Astrocyte of the spinal cord (primary cell): ENCODE measurements at places on chromosomes 4 and X.

- peak; percentile 82 for DNase-seq
These were observed 48.6 kb downstream of the ACOX3 start for GRCh38 chr4:8391972-8392371.

DNA sequence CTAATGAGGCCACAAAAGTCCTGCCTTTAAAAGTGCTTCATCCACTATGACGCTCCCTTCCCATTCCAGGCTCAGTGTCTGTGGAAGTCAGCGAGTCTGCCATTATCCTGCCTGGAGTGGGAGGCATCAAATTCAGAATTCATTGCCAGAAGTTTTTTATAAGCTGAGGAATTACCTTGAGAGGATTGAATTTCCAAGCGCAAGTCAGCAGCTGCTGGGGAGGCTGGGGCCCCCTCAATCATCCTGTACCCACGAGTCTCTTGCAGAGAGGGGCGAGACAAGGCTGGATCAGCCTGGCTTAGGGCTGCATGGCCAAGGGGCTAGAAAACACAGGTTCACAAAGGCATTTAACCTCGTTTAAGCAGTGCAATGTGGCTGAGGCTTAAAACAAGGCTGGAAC is 170.5 kb upstream of the NOCT start:
- no peak for DNase-seq

GRCh38 chr4:44716597-44716996 is 9.8 kb downstream of the GNPDA2 start:
- DNase-seq, result no peak

DNA sequence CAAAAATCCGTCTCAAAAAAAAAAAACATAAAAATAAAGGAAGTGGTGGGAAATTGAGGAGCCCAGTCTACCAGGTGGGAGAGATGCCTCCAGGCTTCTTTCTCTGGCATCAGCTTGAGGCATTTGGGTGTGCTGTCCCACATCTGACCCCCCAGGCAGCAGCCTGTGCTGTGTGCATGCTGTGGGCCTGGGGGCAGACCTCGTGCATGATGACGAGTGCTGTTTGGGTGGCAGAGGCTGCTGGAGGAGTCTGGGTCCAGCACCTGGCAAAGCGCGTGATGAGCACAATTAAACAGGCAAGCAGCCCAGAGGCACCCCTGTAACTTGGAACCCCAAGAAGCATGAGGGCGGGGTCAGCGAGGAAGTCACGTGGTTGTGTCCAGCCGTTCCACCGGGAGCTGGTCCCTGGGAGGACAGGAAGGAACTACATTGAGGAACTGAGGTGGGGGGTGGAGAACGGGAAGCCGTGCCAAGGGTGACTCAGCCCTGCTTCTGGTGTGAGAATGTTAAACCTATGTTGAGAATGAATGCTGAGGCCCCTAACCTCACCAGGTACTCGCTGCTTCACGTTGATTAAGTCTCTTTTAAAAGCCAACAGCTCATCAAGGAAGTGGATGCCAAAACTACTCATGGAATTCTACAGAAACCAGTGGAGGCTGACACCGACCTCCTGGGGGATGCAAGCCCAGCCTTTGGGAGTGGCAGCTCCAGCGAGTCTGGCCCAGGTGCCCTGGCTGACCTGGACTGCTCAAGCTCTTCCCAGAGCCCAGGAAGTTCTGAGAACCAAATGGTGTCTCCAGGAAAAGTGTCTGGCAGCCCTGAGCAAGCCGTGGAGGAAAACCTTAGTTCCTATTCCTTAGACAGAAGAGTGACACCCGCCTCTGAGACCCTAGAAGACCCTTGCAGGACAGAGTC is 6.1 kb downstream of the TACC3 start:
- DNase-seq, result peak; percentile 86

- DNase-seq, result no peak
These were observed 46.7 kb upstream of the TEX13A start for GRCh38 chrX:105267167-105267566.

DNA sequence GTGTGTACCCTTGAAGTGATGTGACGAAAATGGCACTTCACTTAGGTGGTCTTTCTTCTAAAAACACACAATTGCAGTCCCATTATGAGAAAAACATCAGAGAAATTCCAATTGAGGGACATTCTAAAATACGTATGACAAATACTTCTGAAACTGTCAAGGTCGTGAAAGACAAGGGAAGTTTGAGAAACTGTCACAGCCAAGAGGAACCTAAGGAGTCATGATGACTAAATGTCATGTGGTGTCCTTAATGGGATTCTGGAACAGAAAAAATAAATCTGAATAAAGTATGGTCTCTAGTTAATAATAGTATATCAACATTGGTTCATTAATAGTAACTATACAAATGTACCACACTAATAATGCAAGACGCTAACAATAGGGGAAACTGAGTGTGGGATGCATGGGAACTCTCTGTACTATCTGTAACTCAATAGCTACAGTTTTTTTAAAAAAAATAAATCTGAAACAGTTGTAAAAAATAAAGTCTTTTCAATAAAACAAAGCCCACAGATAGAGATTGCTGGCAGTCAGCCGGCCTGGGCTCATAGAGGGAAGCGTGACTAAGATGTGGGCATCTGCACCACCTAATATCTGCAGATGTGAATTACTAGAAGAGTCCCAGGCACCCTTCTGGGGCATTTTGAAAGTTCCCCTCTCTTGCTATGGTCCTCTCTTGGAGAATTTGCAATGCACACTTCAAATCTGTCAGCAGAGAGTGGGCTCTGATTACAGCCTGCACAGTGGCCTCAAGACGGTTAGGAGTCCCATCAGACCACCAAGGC is 47.6 kb downstream of the MID1IP1 start:
- DNase-seq, result no peak

DNA sequence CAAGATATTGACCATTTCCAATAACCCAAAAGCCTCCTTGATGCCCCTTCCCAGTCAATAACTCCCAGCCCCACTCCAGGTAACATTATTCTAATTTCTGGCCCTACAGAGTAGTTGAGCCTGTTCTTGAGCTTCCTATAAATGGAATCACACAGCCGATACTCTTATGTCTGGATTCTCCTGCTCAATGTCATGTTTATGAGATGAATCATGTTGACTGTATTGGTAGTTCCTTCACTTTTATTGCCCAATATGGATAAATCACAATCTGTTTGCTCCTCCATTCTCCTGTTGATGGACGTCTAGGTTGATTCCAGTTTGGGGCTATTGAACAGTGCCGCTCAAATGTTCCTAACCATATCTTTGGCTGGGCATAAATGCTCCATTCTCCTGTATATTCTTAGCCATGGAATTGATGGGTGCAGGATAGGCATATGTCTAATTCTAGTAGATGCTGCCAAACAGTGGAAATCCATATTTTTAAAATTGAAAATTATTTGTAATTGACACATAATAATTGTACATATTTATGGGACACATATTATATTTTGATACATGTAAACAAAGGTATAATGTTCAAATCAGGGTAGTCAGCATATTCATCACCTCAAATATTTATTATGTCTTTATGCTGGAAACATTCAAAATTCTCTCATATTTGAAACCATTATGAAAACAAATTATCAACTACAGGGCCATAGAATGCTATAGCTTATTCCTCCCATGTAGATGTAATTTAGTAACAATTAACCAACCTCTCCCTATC is 40.5 kb upstream of the SLC2A9 start:
- DNase-seq, result no peak

- DNase-seq, result no peak
These were observed 163.1 kb upstream of the FAT1 start for GRCh38 chr4:186886759-186887158.

GRCh38 chrX:83469551-83469950 is 38.5 kb upstream of the POU3F4 start:
- peak; percentile 8 for DNase-seq

DNA sequence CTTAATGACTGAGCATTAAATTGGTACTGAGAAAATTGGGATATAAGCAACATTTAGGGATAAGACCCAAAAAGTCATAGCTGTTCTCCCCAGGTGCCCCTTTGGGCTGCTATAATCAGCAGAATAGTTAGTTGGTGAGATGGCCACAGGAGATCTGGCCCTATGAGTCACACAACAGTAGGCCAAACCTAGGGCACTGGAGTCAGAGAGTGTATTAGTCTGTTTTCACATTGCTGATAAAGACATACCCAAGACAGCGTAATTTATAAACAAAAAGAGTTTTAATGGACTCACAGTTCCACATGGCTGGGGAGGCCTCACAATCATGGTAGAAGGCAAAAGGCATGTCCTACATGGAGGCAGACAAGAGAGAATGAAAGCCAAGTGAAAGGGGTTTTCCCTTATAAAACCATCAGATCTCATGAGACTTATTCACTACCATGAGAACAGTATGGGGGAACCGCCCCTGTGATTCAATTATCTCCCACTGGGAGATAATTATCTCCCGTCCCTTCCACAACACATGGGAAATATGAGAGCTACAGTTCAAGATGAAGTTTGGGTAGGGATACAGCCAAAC is 338.3 kb upstream of the NR3C2 start:
- DNase-seq, result no peak

DNA sequence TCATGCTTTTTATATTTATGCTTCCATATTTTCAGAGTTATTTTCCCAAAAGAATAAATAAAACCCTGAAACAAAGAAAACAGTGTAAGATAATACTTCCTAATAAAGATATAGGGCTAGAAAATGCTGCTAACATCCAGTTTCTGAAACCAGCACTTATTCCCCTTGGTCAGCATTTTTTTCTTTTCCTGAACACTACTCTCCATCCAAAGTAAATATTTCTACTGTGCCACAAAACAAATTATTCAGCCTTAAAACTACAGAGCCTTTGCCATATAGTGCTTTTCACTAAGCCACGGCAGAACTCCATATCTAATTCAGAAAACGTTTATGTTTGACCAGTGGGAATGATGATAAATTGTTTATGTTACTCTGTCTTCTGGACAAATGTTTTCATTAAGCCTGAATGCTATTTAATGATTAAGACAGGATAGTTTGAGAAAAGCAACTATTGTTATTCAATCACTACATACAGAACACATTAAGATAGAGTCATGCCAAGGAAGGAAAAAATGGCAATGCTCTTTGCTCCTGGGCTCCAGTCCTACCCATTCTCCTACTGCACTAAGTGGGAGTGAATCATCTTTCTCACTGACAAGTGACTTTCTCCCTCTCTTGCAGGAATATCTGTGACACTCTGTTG is 723.9 kb downstream of the FAT4 start:
- peak; percentile 45 for DNase-seq

- DNase-seq, result no peak
These were observed 36.6 kb downstream of the TMEM156 start for GRCh38 chr4:38995660-38996005.

DNA sequence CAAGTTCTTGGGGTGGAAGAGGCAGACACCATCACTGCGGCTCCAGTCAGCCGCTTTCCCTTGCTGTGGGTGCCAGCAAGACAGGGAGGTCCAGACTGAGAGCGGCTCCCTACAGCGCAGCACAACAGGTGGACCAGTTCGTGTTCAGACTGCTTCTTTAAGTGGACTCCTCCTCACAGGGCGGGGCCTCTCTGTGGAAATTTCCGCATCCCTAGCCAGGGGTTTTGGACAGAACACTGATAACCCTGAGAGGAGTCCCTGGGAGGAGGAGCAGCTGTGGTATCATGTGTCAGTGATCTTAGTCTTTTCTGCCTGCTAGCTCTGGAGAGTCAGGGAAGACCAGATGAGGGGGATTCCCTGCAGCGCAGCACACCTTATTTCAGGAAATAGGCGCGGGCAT is 48.5 kb downstream of the MAGEC2 start:
- DNase-seq, result no peak

DNA sequence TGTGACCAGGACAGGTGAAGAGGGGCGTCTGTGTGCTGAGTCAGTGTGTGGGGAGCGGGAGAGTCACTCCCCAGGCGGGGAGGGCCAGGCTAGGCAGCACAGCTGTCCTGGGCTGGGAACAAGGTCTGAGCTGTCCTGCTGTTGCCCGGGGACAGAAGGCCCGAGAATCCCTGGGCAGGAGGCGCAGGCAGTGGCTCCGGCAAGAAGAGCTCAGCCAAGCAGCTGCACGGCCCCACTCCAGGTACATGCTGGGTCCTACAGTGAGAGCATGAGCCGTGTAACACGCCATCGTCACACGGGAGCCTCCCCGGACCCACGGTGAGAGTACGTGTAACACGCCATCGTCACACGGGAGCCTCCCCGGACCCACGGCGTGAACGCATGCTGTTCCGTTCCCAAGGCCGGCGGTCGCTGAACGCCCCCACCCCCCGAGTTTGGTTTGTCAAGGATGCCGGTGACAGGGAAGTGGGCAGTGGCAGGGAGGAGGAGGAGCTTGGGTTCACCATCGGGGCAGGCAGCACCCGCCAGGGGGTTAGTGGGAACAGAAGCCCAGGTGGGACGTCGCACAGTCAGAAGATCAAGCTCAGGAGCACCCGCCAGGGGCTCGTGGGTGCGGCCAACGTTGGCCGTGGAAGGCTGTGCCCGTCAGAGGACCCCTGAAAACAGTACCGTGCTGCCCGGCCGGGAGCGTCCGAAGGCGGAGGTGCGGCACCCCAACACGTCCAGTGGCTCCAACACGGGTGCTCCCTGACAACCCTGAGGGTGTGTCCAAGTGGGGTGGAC is 15.6 kb downstream of the PPP2R3B start:
- DNase-seq, result no peak

DNA sequence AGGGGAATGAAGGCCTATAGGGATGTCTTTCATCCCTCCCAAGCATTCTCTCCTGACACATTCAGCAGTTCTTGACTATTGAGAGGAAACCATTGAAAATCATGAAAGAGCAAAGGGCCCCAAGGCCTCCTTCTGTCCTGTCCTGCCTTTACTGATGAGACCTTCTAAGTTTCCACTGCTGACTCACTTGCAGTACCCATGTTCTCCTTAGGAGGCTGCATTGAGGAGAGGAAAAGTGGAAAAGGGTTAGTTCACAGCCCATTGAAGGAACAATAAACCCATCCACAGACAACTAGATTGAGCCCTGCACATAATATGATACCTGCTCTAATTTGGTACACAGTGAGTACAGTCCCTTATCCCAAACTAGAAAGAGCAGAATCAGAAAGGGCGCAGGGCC is 115.1 kb upstream of the PNPLA4 start:
- no peak for DNase-seq

- DNase-seq, result no peak
These were observed 84.5 kb upstream of the ATXN3L start for GRCh38 chrX:13404364-13404763.

DNA sequence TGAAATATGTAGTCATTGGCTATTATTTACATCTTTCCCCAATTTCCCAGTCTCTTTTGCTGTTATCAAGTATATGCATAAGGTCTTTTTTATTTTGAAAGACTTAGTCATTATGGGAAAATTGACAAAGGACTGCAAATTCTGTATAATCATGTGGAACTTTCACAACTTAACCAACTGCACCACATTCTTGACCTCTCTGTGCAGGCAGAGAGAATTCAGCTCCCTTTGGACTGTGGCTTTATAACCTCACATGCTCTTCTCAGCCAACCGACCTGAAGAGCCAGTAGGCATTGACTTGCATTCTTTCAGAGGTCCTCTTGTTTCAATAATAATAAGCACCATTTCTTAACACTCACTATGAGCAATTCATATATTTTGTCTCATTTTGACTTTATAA is 66.9 kb downstream of the ANXA3 start:
- DNase-seq, result no peak

- DNase-seq, result peak; percentile 18
These were observed 91.1 kb upstream of the ANKRD50 start for GRCh38 chr4:124803641-124804040.
